Inflammatory macrophage (primary cell): ENCODE measurements at places on chromosomes 7 and 10.

DNA sequence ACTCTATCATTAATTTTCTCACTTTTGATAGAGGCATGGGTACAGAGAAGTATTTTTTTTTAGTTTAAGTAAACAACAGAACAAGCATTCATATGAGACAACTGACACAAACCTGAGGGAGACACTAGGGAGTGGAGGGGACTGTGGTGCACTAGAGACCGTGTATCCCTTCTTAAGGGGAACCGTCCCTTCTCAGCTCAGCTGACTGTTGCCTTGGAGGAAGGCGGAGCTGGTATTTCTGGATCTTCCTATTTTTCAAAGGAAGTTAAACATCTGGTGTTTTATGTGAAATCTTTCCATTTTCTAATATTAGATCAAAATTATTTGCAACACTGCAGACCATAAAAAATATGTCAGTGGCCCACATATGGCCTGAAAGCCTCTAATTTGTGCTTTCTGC lies 113.6 kb upstream of the MACROH2A2 start:
- peak; percentile 85 for DNase-seq

- peak; percentile 47 for DNase-seq
These were observed 15.0 kb upstream of the PCBD1 start for GRCh38 chr10:70903262-70903921.

DNA sequence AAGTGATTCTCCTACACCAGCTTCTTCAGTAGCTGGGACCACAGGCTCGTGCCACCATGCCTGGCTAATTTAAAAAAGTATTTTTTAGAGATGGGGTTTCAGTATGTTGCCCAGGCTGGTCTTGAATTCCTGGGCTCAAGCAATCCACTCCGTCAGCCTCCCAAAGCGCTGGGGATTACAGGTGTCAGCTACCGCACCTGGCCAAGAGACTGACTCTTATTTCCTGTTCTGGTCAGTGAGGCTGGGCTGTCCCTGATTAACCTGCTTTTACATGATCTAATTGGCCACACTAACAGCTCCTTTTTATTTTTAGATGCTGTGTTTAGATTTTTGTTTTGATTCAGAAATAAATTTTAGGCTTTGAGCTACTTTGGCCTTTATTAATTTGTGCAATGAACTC lies 203.9 kb downstream of the NXPH1 start:
- no peak for DNase-seq

GRCh38 chr10:84294766-84295447 lies 33.5 kb upstream of the CCSER2 start:
- no peak for DNase-seq

DNA sequence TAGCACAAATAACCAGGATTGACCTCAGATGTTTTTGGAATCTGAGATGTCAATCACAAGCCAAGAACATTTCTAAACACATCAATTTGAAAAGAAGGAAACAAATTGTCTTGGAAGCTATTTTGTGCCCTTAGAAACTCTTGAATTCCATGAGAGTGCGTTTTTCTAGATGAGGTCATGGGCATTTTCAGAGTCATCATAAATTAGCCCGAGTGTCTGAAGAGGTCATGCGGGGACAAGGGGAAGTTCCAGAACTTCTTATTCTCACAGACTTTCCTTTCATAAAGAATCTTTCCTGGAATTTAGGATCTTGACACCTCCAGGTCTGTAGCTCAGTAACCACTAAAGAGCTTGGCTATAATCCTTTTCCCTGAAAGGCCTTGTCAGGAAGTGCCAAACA lies 28.2 kb downstream of the IL2RA start:
- DNase-seq, result peak; percentile 82

GRCh38 chr7:157871681-157872080 lies 534.9 kb downstream of the DNAJB6 start:
- no peak for DNase-seq

- DNase-seq, result no peak
These were observed 26.0 kb upstream of the BTBD16 start for GRCh38 chr10:122245136-122245535.

DNA sequence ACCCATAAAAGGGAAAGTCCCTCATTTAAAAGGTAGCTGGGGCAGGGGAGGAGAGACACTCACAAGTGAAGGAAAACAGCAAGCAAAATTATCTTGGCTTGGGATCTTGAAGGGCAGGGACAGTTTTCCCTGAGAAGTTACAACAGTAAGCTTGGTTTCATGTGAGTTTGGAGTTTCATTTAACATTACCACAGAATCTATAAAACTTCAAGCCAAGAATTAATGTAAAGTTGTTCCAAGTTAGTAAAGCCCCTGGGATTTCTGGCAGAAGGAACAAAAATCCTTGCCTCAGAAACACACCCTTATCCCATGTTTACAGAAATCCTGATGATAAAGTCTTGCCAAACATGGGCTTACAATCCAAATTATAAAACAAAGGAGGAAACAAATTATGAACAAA lies 19.2 kb downstream of the CRPPA start:
- DNase-seq, result no peak

- no peak for DNase-seq
These were observed 18.4 kb downstream of the EEPD1 start for GRCh38 chr7:36171503-36171902.
